ENCODE measurements at places on chromosomes 6 and 20.

DNA sequence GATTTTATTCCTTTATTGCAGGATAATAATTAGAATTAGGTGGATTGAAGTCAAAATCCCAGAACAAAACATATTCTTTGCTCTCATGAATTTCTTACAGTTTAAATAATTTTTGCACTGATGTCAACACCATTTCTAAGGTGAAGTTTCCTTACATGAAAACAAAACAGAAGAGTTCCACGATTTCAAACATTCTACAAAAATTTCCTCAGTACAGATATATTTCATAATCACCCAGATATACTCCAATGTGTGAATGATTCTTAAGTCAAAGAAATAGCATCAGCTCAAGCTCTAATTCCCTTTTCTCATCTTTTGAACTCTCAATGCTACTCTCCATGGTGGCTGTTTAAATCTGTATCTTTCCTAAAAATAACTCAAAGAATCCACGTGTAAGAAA lies 39.5 kb upstream of the THBS2 start:
- no peak for DNase-seq

DNA sequence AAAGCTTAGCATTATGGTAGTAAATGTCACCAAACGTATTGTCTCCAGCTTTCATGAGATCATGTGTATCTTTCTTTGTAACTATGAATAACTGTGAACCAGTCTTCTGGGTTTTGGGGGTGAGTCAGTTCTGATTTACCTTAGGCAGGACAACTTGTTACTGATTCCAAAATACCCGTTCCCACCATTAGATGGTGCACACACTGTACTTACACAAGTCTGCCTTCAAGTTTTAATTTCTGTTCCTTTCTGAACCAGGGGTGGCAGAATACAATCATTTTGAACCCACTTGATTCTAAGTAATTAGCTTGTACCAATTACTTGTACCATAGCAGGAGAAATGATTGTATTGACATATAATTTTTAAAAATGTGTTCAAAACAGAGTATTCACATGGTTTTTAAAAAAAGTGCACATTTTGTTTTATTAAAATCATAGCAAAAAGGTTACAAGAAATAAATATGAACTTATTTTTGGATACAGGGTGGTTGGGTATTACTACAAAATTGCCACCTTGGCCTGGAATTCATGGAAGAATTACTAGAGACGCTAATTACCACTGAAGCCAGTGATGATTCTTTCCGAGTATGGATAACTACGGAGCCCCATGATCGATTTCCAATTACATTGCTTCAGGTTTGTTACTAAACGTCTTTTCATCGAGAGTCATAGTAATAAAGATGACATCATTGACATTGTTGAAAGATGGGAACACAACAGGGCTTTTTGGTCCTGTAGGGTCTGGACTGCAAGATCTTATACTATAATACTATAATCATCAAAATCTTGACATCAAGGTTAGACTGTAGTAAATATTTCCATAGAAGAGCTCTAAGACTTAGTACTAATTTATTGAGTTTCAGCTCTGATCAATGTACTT lies 75.2 kb upstream of the GLP1R start:
- DNase-seq, result no peak

DNA sequence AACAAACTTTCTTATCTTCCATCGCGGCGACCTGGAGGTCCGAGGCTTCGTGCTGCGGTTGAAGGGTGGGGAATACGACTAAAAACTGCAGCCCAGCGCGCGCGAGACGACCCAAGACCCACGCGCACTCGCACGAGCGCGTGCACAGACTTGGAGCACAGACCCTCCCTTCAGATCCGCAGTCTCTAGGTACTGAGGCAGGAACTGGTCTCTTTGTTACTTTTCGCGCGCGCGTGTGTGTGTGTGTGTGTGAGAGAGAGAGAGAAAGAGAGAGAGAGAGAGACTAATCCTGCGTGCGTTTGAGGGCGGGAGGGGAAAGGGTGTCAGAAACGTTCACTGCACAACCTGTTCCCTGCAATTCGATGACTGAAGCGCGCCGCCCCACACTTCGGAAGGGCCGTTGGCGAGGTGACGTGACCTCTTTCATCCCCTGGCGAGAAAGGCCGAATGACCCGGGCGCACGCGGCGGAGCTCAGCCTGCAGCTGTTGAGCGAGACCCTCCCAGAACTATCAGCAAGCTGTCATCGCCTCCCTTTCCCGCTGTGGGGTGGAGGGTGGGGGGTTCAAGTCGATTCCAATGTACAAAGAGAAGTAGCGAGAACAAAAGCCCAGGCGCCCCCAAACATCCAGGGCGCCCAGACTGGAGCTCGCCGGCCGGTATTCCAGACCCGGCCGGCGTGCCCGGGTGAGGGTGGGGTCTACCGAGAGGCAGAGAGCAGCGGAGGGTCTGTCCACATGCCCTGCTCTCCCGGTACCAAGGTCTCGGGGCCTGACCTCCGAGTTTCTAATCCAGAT lies 1.5 kb upstream of the TUBB2B start:
- no peak for DNase-seq

- no peak for DNase-seq
Measured at GRCh38 chr6:24974182-24975171, 38.7 kb upstream of the RIPOR2 start.

- DNase-seq, result no peak
Measured at GRCh38 chr6:84583784-84584183, 180.6 kb downstream of the TBX18 start.

DNA sequence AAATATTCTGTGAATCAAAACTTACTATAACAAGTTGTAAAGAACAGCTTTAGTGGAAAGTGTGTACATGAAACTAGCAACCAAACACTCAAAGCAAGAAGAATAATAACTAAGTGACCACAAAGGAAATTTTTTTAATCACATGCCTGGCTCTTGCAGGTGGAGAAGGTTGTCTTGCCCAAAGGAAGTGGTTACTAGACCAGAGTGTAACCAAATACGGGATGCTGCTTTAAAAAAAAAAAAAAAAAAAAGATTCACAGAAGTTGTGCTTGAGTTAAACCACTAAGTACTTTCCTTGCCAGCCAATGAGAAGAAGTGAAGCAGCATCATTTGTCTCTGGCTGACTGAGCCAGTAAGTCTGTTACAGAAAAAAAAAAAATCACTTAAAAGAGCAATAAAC lies 19.1 kb upstream of the HLA-DQB1 start:
- DNase-seq, result no peak

- DNase-seq, result no peak
Measured at GRCh38 chr20:2283706-2284423, 11.9 kb upstream of the TGM3 start.

GRCh38 chr6:154301839-154302752 lies 54.5 kb downstream of the IPCEF1 start:
- DNase-seq, result no peak

- no peak for DNase-seq
Measured at GRCh38 chr6:25324066-25324762, 45.0 kb downstream of the CARMIL1 start.

DNA sequence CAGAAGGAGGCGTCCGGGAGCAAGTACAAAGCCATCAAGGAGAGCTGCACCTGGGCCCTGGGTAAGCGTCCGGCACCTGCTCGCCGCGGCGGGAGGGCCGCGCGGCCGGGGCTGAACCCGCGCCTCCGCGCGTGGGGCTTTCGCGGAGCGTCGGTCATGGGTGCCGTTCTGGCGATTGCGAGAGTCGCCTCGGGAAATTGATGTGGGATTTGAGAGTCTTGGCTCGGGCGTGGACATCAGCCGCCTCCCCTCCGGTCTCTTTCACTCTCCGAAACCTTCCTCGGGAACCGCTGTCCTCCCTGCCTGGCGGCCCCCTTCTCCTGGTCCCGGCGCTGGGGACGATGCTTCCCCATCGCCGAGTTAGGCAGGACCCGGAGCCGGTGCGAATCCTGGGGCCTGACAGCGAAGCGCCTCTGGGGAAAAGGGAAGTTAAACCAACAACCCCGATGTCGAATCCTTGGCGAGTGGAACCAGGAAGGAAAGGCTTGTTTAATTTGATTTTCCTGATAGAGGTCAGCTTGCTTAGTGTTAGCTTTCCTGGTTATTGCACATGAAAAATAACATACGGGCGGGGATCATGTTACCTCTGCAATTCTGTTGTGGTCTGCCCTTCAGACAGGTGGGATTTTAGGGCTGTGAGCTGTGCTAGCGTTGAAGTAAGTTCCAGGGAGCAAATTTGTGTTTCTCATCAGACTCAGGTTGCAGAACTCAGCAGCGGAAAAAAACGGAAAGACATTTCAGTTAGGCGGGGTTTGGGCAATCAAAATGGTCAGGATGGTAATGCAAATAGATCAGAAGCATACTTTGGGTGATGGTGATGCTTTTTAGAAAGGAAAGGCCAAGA lies 594 bp downstream of the ARFGEF3 start:
- peak; percentile 21 for DNase-seq

- DNase-seq, result no peak
Measured at GRCh38 chr20:24746351-24746685, 202.8 kb upstream of the CST7 start.

DNA sequence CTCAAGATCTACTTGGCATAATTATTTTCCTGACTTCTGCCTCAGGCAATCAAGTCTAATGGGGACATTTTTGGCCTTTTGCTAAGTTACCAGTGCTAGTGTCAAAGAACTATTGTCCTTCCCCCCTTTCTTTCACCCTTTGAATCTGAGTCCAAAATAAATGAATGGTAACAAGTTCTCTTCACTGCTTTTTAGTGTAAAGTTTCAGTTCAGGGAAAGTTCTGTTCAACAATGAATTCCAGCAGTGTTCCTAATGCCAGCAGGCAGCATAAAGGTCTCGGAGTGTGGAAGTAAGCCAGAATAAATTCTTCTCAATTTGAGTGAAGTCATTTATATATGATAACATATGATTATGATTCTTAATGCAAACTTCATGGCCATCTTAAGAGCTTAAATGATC lies 20.8 kb upstream of the TSPYL1 start:
- DNase-seq, result no peak

GRCh38 chr6:168938546-168938945 lies 315.1 kb downstream of the THBS2 start:
- no peak for DNase-seq

DNA sequence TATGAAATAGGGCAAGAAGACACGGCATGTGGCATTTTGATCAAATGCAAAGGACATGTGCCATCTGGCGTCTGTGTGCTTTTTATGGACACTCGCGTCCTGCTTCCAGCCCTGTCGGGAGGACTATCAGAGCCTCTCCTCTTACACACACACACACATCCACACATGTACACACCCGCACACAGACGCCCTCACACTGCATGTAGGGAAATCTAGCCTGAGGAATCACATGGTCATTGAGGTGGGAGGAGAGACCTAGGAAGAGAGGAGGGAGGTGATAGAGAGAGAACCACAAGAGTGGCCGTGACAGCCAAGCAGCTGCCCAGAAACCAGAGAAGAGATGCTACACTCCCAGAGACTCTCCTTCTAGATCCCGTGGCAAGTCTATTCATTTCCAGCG lies 105.9 kb upstream of the CDYL start:
- DNase-seq, result no peak

DNA sequence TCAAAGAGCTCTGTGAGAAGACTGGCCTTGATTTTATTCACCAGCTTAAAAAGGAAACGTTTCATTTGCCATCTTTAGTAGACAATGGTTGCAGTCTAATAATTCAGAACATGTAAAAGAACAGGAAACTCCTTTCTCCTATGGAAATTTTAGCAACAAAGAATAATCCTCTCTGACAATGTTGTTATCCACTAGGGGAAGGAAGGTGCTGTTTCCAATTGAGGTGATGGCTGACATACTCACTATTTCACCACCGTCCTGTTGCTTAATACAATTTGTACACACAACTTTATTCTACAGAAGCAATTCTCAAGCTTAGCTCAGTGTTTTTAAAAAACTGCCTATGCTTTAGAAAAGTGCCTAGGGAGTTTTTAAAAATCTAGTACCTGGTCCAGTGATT lies 192.7 kb downstream of the ARHGAP18 start:
- no peak for DNase-seq

GRCh38 chr20:44151621-44152416 lies 35.2 kb downstream of the JPH2 start:
- no peak for DNase-seq

- DNase-seq, result no peak
Measured at GRCh38 chr6:57207141-57207540, 15.0 kb downstream of the RAB23 start.
